ENCODE measurements at places on chromosomes 6 and 20. TPM values are rescaled to one million over a fixed set of nuclear protein-coding genes. Genes with fewer than 3 reads are reported as not detected.

Gene IL17F
- not detected for total RNA-seq

Gene TCF21
- total RNA-seq: not detected

Gene SEL1L2
- total RNA-seq: 2.2 TPM

Gene CHRNA4
- total RNA-seq: 21.0 TPM

Gene THBS2
- total RNA-seq: 8.5 TPM

Gene BEND3
- 13.1 TPM for total RNA-seq

Gene TRAPPC3L
- total RNA-seq: not detected
